ENCODE measurements at places on chromosomes 5 and 9. TPM values are rescaled to one million over a fixed set of nuclear protein-coding genes. Genes with fewer than 3 reads are reported as not detected.

The CDH9 gene
- not detected for total RNA-seq

The SAPCD2 gene
- total RNA-seq: 22.7 TPM

The DBH gene
- total RNA-seq: not detected

The KCTD16 gene
- 0.01 TPM for total RNA-seq

The LCN9 gene
- not detected for total RNA-seq

The CNOT6 gene
- 19.3 TPM for total RNA-seq

All from A549 treated with GW870086 at 1 μM for 4 hours (cell line).